NCI-H446 (cell line): ENCODE measurements at places on chromosomes 5 and 9.

DNA sequence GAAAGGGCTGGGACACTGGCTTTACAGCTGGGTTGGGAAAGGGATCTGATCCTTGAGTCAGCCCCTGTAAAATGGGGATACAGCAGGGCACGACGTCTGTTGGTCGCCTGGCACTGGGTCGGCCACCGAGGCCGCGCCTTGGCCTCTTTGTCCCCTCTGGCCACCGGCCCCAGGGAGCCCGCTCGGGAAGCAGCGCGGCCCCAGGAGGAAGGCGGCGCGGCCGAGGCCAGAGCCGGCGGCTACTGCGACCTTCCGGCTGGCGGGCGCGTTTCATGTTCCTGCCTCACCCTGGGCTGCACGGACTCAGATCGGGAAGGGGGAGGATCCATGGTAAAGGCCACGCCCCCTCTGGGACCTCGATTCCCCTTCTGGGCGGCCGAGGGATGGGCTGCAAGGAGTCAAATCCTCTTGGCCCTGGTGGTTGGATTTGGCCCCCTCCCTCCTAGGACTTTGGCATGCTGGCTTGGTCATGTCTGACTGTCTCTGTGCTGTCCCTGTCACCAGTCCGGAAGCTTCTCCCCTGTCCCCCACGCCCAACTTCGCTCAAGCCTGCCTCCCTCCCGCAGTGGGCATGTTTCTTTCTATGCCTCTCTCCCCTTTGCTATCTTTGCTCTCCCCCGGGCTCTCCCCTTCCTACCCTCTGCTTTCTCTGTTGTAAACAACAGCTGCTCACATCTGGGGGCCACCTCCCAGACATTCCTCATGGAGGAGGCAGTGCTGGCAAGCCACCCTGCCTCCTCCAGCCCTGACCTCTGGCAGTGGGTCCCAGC lies 25.8 kb downstream of the FPGS start:
- no peak for DNase-seq

- DNase-seq: no peak
These were observed 181.2 kb upstream of the GPR151 start for GRCh38 chr5:146697211-146697610.

DNA sequence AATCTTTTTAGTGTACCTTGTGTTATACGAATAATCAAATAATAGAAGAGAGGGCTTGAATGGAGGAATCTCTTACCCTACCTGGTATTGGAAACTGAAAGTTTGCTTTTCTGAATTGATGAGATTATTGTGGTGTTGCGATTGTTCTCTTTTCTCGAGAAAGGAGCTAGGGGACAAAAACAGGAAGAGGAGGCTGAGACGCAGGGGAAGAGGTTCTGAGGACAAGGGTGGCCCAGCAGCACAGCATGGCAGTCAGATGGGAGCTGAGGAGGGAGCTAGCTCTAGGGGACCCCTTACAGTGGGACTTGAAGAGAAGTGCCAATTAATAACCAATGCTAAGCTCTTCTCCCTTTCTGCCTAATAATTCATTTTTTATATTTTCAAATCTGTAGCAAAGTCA lies 183.3 kb upstream of the DMAC1 start:
- DNase-seq: no peak

DNA sequence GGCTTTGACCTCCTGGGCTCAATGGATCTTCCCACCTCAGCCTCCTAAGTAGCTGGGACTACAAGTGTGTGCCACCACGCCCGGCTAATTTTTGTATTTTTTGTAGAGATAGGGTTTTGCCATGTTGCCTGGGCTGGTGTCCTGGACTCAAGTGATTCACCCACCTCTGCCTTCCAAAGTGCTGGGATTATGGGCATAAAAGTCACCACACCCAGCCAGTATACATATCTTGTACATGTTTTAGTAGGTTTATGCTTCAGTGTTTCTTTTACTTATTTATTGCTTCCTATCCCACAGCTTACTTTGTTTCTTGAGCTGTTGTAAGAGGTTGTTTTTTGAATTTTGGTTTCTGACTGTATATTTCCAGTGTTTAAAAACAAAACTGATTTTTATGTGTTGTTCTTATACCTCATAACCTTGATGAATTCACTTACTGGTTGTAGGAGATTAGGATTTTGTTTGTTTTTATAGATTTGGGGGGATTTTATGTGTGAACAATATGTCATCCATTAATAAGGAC lies 12.9 kb downstream of the FBXW5 start:
- DNase-seq: no peak

- no peak for DNase-seq
These were observed 76.5 kb upstream of the ATG10 start for GRCh38 chr5:81895307-81895706.

DNA sequence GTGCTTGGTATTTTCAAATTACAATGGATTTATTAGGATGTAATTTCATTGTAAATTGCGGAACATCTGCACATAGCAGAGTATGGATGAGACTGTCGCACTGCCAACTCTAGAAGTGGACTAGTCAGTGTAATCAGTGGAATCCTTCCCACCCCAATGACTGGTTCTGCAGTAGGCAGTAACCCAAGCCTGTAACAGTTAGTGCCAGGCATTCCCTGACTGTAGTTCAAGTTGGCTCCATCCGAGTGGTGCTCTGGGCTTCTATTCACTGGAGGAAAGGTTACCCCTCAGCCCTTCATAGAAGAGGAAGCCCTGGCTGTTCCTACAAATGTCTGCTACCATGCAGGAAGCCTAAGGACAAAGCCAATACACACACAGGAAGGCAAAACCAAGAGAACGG lies 23.2 kb downstream of the AK3 start:
- DNase-seq: no peak

DNA sequence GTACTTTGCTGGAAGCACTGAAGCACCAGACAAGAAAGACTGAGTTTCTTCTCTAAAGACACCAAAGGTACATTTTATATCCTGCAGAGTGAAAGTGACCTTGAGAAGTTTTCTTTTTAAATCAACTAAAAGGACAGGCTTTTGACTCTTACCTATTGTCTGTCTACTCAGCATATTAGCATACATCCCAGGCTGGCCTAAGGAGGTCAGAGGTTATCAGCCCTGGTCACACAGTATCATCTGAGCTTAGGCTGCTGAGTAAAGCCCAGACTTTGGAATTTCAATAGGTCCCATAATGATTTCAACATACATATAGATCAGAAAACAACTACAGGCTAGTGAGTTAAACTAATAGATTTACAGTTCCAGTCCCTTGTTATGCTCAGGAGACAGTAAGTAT lies 10.1 kb upstream of the CDH9 start:
- DNase-seq: no peak

GRCh38 chr9:133103987-133104505 lies 17.0 kb downstream of the RALGDS start:
- no peak for DNase-seq

DNA sequence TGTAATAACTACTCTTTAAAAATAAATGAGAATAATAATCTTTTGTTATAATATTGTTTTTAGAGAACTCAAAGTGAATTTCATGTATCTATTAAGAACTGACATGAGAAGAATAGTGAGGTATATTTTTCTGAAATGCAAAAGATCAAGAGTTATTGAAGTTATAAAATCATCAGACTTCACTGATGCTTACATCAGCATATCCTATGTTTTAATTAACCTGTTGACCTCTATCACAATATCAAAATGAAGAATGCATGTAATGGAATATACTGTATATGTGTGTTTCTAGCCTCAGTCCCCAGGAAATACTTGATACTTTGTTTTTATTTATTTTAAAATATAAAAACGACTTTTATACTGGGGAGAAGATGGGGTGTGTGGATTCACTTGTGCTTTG lies 533.1 kb downstream of the KCTD16 start:
- DNase-seq: no peak

GRCh38 chr9:92711844-92712243 lies 41.9 kb upstream of the IPPK start:
- no peak for DNase-seq

DNA sequence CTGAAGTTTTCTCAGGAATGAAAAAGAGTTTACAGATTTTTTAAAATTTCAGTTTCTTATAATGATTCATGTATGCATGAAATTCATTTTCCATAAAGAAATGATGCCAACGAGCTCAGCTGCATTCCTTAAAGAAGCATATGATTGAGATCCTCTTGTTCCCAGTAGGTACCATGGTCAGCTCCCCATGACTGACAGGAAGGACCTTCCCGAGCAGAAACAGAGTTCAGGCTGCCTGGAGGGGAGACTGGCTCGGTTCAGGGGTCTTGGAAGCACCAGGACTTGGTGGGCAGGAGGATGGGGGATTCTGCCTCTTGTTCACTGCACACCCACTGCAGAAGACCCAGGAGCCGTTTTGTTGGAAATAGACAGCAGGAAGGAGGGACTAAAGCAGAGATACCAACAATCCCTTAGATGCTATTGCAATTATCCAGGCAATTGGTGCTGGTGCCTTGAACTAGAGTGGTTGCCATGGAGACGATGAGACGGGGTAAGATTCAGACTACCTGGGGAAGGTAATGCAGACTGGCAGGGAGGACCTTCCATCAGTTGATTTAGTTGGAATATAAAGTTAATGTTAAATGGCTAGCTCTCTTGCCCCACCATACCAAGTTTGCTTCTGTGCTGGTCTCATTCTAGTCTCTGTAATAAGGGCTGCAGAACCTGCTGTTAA lies 447.8 kb downstream of the MTRR start:
- DNase-seq: no peak

- no peak for DNase-seq
These were observed 94.6 kb downstream of the ADAMTS2 start for GRCh38 chr5:179250561-179251225.

- no peak for DNase-seq
These were observed 212.5 kb downstream of the FANCC start for GRCh38 chr9:95104980-95105379.

DNA sequence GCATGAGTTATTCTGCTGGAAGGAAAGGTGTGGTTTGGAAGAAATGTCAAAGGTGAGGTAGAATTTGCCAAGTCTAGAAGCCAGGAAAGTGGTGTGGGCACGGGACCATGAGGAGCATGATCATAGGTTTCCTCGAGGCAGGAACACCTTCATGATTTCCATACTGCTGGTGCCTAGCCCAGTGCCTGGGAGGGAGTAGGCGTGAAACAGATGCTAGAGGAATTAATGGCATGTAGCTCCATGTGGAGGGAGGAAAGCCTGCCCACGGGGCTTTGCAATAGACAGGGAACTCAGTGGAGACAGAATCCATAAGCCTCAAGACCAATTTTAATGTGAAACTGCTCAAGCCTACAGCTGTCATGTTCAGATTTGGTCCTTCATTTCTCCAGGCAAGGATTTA lies 35.1 kb downstream of the TTLL11 start:
- DNase-seq: no peak

- no peak for DNase-seq
These were observed 20.1 kb upstream of the PFDN1 start for GRCh38 chr5:140322751-140323731.

GRCh38 chr5:131274326-131275063 lies 10.6 kb downstream of the CDC42SE2 start:
- no peak for DNase-seq

DNA sequence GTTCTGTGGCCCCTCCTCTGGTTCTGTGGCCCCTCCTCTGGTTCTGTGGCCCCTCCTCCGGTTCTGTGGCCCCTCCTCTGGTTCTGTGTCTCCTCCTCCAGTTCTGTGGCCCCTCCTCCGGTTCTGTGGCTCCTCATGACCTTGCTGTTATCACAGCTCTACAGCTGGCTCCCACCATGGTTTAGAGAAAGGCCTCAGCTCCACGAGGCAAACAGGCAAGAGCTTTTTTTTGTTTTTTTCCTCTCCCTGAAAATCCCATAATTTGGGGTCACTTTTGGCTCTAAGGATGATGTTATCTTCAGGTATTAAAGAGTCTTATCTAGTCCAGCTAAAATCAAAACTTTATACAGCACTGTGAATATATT lies 31.8 kb downstream of the C5orf15 start:
- DNase-seq: no peak
